NCI-H2171 treated with DMSO at 0.1 percent for 48 hours (cell line): ENCODE measurements at places on chromosomes 11 and 22.

- peak; percentile 66 for DNase-seq
Measured at GRCh38 chr11:95330302-95330701, 99.3 kb upstream of the SESN3 start.

DNA sequence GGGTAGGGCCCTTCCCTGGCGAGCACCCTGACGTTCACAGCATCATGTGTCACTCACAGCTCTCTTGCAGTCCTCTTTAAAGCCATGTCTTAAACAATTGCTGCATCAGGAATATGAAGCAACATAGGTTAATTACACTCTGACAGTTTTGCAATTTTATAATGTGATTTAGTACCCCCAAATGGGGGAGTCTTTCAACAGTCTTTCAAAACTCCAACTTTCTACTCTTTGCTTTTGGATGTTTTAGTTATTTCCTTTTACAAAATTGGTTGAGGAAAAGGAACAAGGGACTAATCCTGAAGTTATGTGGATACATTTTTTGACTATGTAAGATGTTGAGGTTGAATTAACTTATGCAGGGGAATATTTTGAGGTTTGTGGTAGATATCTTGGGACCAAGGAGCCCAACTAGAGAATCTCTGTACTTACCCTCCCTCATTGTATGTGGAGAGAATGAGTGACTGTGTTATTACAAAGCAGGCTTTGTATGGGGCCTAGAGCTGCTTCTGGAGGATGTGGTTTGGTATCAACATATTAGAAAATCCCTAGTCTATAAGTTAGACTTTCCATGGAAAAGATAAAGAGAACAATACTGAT, at the start of gene MMP8:
TSS of gene MMP8 (minus strand) at position 51 of the 597 bp plus-strand sequence. CDS start 99 bp downstream, outside the sequence.
- no peak for DNase-seq

- no peak for DNase-seq
Measured at GRCh38 chr11:19209617-19210370, 8.0 kb upstream of the CSRP3 start.

DNA sequence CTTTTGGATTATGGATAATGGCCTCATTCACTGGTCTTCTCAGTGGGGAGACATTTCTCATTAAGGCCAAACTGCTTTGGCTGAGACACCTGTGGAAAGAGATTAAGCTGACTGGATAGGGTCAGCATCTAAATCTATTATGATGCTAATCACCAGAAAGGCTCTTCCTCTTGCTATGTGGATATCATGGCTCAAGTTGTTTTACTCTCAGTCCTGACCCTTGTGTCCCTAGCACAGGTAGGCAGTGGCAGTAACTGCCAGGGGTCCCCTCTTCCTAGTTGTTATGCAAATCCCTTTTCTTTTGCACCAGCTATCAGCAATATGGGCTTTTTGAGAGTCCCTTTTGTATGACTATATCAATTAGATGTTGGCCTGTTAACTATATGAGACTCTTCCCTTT, 335.7 kb upstream of the PLET1 start:
- no peak for DNase-seq

- DNase-seq: no peak
Measured at GRCh38 chr22:32269316-32269715, 14.2 kb upstream of the SLC5A4 start.

- DNase-seq: no peak
Measured at GRCh38 chr22:34903416-34903815, 162.5 kb upstream of the ISX start.

GRCh38 chr11:121341609-121342008, 49.0 kb downstream of the SC5D start:
- no peak for DNase-seq

DNA sequence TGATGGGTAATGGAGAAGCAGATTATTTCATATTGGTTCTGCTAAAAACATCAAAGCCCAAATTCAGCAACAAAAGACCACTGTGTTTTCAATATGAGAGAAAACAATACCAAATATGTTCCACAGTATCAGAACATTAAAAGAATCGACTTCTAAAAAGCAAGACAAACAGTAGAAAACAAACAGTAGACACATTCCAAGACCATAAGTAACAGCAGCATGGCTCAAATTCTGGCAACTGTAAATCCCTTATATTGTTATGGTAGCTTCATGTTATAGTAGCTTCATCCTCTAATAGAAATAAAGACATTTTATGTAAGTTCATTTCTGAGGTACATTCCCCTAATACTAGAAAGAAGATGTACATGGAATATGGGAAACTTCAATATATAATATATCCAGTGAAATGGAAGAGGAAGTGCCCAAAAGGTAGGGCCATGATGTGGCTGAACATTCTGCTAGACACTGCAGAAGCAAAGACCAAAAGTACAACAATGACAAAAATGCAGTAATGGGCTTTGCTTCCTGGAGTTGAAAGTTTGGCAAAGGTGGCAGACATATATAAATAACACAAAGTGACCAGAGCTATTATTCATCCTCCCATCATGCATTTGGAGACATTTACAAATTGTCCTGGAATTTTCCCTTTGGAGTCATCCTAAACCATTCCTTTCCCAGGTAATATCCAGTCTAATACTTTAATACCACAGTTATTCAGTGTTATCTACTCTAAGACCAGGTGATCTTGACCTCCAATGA, 299.9 kb downstream of the DCDC1 start:
- no peak for DNase-seq

DNA sequence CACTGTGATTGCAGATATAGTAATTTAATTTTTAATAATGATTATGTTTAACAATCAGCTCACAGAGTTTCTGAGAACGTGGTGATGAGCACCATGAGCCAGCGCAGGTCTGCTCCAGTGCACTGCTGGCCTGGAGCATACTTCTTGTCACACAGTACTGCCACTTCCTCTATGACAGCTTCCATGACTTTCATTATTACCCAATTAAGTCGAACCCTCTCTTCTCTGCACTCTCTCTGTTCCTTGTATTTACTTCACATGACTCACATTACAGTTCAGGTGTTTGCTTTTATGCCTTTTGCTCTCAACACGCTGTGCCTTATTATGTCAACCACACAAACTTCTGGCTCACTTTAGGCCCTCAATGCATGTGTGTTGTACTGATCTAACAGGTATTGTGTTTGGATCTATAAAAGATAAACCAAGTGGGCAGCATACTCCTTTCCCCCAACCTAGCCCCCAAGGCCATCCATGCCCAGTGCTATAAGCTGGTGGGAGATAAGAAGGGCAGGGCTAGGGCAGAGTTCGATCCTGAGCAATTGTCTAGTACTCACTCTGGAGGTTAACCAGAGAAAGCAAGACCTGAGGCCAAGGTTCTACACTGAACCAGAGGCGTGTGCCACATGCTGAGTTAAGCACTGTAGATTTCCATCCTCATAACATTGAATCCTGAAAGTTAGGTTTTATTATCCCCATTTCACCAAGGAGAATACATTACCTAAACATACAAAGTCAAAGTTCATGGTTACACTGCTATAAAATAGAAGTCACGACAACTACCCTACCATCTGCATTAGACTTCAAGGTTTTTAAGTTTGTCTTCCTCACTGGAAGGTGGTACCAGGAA, 356.5 kb downstream of the INSC start:
- no peak for DNase-seq

- no peak for DNase-seq
Measured at GRCh38 chr11:61883327-61883726, 8.0 kb downstream of the FADS3 start.

DNA sequence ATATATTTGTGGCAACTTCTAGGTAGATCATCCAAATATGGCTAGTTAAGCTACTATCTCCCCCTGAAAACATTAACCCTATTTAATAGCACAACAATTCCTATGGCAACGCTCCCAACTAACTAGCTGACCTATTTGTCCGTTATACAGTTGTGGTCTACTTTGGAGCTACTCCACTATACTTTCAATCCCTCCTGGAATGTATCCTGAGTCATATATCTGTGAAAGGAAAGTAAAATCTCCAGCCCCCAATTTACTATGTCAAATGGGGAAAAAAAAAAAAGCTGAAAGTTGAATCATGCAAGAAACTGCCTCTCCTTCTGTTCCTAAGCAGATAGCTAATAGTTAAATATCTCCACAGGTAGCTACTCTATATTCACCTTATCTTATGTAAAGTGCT, 128.5 kb downstream of the CD44 start:
- no peak for DNase-seq

DNA sequence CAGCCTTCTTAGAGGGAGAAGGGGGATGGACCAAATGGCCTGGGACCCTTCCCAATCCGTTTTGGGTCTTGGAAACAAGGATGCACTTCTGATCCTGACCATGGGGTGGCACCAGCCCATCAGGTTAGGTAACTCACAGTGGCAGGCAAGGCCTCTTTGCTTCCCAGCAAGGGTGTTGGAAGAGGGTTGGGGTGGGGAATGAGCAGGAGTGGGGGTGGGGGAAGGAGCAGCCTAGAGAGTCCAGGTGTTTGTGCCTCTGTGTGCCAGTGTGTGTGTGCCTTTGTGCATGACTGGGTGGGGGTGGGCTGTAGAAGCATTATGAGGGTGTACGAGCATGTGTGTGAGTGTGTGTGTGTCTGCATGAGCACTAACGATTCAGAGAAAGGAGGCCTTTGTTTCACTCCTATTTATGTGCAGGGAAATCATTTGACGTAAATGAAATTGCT, 213.1 kb downstream of the INSC start:
- DNase-seq: no peak

- DNase-seq: no peak
Measured at GRCh38 chr11:117456027-117456720, 128.5 kb downstream of the CEP164 start.

- DNase-seq: no peak
Measured at GRCh38 chr11:86081455-86081854, 12.6 kb upstream of the PICALM start.

DNA sequence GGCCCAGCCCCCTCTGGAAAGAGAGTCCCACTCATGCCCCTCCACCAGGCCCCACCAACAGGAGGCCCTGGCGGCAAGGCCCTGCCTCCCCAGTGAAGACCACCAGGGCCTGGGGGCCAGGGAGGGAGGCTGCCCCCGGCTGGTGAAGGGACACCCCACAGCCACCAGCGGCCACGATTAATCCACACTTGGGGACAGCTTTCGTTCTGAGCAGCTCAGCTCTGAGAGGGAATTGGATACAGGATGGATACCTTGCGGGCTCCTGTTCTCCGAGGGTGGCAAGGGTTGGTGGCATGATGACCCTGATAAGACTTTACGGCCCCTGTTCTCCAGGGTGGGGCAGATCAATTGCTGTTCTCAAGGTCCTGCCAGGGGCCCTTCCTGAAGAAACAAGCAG, 6.9 kb upstream of the NLRP6 start:
- no peak for DNase-seq

- no peak for DNase-seq
Measured at GRCh38 chr22:44465563-44465962, 32.5 kb downstream of the RTL6 start.

GRCh38 chr11:85752890-85753581, 57.9 kb downstream of the SYTL2 start:
- no peak for DNase-seq

DNA sequence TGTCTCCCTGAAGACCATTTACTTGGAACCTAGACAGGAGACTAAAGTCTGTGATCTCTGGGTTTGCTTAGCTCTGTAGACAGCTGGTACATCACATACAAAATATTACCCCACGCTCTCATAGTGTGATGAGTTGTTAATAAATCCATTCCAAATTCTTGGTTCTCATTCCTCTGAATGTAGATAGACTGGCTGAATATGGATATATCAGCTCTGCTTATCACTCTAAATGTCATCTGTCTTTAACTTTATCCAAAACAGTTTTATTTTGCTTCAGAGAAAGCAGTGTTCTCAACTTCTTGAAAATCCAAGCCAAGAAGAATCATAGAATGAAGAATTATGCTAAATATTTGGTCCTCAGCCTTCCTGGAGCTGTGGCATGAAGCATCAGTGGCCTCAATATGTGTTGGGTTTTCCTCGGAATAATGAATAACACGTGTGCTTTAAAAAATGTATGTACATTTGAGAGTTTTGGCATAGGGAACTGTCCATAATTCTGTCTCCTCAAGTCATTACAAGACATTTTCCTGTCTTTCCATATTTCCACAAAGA, 10.5 kb upstream of the LDLRAD3 start:
- DNase-seq: no peak

DNA sequence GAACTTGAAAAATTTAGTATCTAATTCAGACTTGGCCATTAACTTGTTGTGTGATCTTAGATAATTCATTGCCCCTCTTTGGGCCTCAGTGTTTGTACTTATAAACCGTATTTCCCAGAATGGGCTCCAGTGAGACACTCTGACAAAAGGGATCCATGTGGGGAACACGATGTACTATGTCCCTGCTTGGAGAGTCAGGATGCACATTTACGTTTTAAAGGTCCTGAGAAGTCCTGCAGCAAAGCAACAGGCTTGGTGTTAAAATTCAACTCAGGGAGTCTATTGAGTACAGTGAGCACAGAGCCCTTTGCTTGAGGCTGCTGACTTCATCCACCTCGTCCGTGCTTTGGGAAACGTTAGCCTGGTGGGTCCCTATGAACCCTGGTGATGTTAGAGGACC, 9.0 kb downstream of the WNT11 start:
- DNase-seq: no peak

DNA sequence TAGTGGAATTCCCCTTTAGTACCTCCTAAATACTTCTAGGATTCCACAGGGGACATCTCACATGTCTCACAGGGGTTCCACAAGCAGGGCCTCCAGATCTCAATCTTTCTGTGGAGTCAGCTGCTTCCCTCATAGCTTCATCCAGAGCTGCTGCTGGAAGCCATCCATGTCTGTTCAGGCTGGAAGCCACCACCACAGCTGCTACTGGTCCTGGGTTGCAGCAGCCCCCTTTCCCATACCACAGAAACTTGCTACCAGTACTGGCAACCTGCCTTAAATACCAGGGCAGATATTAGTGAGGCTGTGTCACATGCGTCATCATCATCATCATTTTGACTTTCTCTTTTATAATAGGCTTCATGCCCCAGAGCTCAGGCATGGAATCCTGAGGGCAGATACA, 242.7 kb upstream of the NCAM1 start:
- DNase-seq: no peak

GRCh38 chr11:113245216-113245615, 69.2 kb upstream of the TTC12 start:
- no peak for DNase-seq

GRCh38 chr11:21268036-21268435, 598.6 kb downstream of the NELL1 start:
- no peak for DNase-seq

GRCh38 chr11:33722590-33723234, 13.5 kb downstream of the CD59 start:
- DNase-seq: no peak

GRCh38 chr11:5486421-5486820, 2.1 kb upstream of the OR52D1 start:
- DNase-seq: no peak

GRCh38 chr11:11520231-11521015, 101.4 kb downstream of the GALNT18 start:
- DNase-seq: no peak

GRCh38 chr11:60211206-60211605, 28.3 kb upstream of the MS4A6A start:
- no peak for DNase-seq
